A549 treated with AZD2906 at 1 μM for 4 hours (cell line): ENCODE measurements at places on chromosomes 16 and 17. TPM values are rescaled to one million over a fixed set of nuclear protein-coding genes. Genes with fewer than 3 reads are reported as not detected.

EVPLL gene
- not detected in 5 replicates for total RNA-seq

PDE6G gene
- 1.5 to 2.8 TPM (median 2.4 TPM) in 5 replicates for total RNA-seq

RMI2 gene
- 25.8 to 35.2 TPM (median 33.6 TPM) in 5 replicates for total RNA-seq

COA3 gene
- 112 to 138 TPM (median 133 TPM) in 5 replicates for total RNA-seq

PPP1R1B gene
- 0.06 to 0.18 TPM (median 0.16 TPM) in 5 replicates for total RNA-seq

KRT40 gene
- total RNA-seq: not detected in 5 replicates

OR4D1 gene
- 0.02 to 0.03 TPM in 2 of 5 replicates, not detected in the others for total RNA-seq

GP1BA gene
- total RNA-seq: not detected in 5 replicates

KRTAP16-1 gene
- total RNA-seq: not detected in 5 replicates

NOMO2 gene
- total RNA-seq: 97.6 to 102 TPM (median 101 TPM) in 5 replicates

SLC52A1 gene
- 0.38 to 0.99 TPM (median 0.79 TPM) in 5 replicates for total RNA-seq

UTS2R gene
- not detected in 5 replicates for total RNA-seq

ABCA5 gene
- 2.2 to 3.7 TPM (median 2.8 TPM) in 5 replicates for total RNA-seq

JUP gene
- 92.8 to 122 TPM (median 113 TPM) in 5 replicates for total RNA-seq

CA7 gene
- total RNA-seq: 0.05 to 0.06 TPM (median 0.06 TPM) in 3 of 5 replicates, not detected in the others

PLEKHG4 gene
- 12.1 to 14.0 TPM (median 13.6 TPM) in 5 replicates for total RNA-seq

NLE1 gene
- 29.4 to 36.6 TPM (median 34.6 TPM) in 5 replicates for total RNA-seq

ARHGAP44 gene
- total RNA-seq: 2.2 to 2.7 TPM (median 2.3 TPM) in 5 replicates

VASN gene
- total RNA-seq: 3.3 to 5.1 TPM (median 5.0 TPM) in 5 replicates

KRTAP4-3 gene
- total RNA-seq: not detected in 5 replicates

SP6 gene
- total RNA-seq: 7.6 to 7.8 TPM (median 7.7 TPM) in 5 replicates

NLRC5 gene
- total RNA-seq: 2.6 to 3.9 TPM (median 3.4 TPM) in 5 replicates

SMIM36 gene
- total RNA-seq: not detected in 5 replicates

SPATA2L gene
- 8.9 to 13.3 TPM (median 12.3 TPM) in 5 replicates for total RNA-seq
